Skin of body (tissue), 3 donors: ENCODE measurements at places on chromosomes 2 and 18.

DNA sequence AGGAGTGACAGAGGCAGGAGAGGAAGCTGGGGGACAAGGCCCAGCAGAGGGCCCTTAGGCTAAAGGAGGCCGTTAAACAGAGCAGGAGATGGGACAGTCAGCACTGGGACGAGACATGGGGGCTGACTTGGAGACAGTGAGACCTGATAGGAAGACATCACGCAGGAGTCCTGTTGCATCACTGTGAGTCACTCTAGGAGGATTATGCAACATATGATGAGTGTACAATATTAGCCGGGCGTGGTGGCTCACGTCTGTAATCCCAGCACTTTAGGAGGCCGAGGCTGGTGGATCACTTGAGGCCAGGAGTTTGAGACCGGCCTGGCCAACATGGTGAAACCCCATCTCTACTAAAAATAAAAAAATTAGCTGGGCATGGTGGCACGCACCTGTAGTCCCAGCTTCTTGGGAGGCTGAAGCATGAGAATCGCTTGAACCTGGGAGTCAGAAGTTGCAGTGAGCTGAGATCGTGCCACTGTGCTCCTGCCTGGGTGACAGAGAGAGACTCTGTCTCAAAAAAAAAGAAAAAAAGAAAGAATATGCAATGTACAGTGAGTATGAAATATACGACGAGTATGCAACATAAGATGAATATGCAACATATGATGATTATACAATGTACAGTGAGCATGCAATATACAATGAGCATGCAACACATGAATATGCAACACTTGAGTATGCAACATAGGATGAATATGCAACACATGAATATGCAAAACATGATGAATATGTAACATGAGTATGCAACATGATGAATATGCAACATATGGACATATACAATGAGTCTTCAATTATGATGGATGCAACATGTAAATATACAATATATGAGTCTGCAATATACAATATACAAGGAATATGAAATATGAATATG is 83.3 kb upstream of the ID2 start:
- no peak for DNase-seq

- no peak for DNase-seq
These were observed 627 bp upstream of the KIF3C start for GRCh38 chr2:25982968-25983280.

- DNase-seq = peak; percentile 52
These were observed 182.4 kb downstream of the CELF4 start for GRCh38 chr18:37383036-37383785.

DNA sequence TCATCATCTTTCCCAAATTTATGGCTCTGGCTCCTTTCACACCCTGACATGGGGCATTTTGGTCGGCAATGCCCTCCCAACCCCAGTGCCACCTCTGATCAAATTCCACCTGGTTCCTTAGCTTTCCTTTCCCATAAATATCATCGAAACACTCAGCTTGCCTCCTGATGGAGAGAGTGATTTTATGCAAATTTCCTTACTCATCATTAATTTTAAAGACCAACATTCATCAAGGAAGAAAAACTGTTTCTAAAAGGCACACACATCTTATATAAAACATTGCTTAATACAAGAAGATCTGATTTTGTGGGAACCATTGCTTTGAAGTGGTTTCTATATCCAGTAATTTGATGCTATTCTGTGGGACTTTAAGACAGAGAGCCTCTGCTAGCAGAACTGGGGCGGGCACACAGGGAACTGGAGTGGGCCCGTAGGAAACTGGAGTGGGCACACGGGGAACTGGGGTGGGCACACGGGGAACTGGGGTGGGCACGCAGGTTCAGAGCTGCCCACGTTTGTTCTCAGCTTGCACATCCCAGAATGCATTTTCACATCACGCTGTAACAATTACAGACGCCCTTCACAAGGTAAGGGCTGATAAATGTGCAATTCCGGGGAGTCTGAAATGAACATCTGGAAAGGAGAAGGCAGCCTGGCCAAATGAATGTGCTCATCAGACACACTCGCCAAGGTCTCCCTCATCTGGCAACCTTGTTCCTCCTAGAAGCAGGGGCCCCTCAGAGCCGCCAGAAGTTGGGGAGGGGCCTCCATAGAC is 174.2 kb downstream of the RTP5 start:
- no peak for DNase-seq

- no peak for DNase-seq
These were observed 54.8 kb upstream of the CCDC141 start for GRCh38 chr2:179104736-179105135.

GRCh38 chr2:60445684-60446179 is 107.7 kb downstream of the BCL11A start:
- no peak for DNase-seq

DNA sequence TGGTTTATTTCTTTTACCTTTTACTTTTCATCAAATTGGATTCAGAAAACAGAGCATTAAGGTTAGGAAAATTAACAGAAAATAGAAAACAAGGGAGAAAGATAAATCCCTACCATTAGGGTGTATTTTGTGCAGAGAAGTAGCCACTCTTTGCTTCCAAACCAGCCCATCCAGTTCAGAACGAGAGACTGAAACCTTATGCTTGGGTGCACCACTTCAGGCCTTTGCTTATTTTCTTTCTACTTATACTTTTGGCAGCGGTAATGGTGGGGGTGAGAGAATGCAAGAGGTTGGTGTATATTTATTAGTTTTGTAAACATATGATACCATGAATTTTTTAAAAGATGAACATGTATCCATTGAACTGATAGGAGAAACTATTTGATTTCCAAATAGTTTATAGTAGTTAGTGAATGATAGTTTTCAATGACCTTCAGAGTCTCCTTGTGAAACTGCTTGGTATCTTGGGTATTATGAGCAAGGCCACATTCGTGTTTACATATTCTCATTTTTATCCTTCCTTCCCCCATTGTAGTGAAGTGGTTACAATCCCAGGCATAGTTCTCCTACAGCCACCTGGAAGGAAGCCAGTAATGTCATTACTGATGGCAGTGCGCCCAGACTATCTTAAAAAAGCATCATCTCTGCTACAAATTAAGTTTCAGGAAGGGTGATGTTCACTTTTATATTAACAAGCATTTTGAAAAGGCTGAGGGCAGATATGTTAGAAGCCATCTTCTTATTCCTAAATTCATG is 60.8 kb downstream of the MFSD6 start:
- DNase-seq = peak; percentile 96

DNA sequence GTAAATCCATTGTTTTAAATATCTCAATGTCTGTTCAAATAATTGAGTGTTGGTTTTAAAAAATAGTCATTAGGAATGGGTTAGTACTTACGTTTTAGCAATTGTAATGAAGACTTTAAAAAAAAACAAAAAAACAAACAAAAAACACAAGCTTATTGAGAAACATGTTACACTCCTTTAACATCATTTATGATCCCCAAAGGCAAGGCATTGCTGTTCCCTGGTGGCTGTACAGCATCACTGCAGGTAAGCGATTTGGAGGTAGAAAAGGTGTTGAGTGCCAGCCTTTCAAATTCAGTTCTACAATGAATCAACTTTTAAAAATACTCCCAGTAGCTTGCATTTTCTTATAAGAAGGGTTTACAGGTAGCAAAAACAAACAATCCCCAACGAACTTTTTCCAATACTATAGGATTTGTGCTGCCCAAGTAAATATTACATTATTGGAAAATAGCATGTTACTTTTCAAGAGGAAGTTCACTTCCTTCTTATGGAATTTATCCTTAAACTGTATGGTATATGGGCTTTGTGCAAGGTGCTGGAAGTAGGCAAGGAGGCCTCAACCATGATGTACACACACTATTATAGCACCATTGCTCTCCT is 27.5 kb downstream of the CNRIP1 start:
- DNase-seq = no peak

DNA sequence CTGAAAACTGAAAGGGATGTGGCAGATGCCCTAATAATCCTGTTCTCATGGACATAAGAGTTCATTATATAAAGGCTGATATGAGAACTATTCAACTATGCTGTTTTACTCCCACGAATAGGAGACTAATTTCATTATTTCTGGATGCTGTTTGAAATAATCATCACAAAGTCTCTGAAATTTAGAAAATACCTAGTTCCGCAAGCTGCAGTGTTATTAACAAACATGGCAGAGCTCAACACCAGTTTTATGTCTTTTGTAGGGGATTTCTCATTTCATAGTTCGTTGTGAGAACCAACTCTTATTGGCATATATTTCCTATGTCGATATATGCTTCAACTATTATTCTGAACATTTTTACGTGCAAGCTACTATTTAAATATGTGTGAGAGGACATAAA is 200.3 kb upstream of the SLC8A1 start:
- no peak for DNase-seq

DNA sequence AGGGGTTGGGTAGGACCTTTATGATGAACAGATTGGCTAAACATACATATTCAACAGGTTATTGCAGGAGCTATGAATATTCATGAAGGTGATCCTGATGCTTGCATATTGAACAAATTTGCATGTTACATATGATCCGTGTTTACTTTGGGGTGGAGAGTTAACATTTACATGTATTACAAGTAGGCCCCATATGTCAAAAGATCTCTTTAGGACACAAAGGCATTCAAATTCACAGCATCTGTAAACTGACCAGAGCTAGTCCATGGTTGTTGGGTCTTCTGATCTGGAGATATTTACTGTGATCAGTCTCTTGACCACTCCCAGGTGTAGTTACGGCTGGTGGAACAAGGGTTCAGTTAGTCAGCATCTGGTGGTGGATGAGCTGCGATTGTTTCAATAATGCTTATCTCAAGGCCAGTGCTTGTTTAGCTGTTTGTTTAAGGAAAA is 80.4 kb downstream of the PMAIP1 start:
- DNase-seq = no peak

- DNase-seq = no peak
These were observed 30.2 kb upstream of the ROCK1 start for GRCh38 chr18:21141668-21142422.

DNA sequence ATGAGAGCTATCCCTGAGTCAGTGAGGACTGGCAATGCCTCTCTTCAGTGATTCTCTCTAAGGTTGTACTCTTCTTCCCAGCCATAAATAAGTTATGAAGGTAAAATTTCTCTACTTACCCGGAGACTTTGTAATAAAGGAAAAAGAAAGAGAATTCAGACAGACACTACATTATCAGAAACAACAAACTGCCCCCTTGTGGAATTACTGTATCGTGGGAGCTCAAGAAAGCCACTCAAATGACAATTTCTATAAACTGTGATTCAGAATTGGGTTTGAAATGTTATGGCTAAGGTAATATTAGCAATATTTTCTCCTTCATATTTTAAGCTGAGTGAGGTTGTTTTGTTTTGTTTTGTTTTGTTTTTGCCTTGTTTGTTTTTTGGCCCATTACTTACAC is 155.8 kb upstream of the TANK start:
- DNase-seq = no peak

DNA sequence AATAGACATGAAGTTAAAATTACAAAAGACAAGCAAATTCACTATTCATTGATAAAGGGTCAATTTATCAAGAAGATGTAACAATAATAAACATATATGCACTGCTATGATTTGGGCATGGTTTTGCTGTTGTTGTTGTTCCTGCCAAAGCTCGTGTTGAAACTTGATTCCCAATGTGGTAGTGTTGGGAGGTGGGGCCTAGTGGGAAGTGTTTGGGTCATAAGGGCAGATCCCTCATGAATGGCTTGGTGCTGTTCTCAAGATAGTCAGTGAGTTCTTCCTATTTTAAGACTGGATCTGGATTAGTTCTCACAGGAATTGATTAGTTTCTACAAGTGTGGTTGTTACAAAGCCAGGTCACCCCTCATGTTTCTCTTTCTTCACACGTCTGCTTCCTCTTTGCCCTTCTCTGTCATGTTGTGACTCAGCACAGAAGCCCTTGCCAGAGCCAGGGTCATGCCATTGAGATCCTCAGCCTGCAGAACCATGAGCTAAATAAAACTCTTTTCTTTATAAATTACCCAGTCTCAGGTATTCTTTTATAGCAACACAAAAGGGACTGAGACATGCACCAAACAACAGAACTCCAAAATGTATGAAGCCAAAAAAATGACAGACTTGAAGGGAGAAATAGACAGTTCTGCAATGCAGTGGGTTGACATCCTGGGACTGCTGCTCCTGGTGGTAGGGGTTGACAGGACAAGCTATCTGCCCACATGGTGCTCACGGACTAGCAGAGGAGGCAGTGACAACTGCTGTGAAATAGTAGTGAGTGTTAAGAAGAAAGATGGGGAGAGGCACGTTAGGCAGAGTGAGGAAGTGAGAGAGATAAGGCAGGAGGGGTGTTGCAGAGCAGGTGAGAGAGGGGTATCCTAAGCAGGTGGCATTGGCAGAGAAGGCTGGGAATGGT is 18.6 kb upstream of the SKA1 start:
- DNase-seq = no peak

- no peak for DNase-seq
These were observed 715.2 kb downstream of the RNF144A start for GRCh38 chr2:7632420-7632819.

DNA sequence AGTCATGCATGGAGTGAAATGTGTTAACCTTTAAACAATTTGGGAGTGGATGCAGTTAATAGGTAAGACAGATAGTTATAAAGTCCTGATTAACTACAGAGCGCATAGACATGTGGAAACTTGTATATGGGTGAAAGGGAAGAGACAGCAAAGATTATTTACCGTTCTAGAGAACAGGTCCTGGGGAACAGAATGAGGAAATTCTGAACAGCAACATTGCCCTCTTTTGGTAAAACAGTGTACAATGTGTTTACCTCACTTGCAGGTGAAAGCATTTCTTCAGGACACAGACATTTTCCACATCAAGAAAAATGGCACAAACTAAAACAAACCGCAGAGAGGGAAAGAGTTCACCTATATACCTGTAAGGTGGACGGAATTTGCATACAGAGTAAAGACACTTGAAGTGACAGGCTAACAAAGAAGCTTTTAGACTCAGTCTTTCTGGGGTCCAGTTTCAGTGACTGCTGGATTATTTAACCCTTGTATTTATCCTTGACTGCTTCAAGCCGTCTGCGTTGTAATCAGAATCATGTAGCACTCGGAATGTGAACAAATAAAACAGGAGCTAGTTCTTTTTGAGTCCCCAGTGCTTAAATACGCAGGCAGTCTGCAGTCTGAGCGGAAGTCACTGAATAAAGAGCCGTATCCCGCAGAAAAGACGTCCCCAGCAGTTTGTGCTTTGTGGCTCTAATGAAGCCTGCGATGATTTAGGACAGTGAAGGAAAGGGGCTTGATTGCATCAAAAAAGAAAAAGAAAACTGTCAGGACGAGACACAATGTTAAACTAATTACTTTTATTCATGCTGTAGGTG is 364.8 kb upstream of the GALNT5 start:
- peak; percentile 44 for DNase-seq

DNA sequence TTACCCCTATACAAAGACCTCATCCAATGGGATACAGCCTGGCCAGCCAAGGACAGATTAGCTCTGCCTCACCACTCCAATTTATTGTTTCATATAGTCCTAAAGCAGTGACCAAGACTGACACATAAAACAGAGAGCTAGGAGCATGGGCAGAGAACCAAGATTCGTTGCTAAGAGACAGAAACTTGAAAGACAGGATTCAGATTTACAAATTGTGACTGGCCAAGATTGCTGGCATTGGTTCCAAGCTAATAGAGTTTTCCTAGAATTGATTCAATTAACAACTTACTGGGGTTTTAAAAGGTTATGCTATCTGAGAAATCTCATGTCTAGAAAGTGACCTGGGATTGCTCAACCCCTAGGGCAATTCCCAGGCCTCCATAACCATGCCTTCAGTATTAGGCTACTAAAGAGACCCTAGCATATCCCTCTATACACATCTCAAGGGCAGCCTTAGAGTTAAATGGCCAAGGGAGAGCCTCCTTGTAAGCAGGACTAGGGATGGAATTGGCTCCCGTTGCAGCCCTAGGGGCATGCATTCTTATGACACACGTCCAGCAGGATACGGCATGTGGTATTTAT is 75.6 kb downstream of the ICOS start:
- peak; percentile 24 for DNase-seq
